Lower lobe of right lung (tissue), 2 donors: ENCODE measurements at places on chromosomes 6 and 20.

GRCh38 chr6:152250127-152250526 is 387.0 kb downstream of the SYNE1 start:
- no peak for DNase-seq

DNA sequence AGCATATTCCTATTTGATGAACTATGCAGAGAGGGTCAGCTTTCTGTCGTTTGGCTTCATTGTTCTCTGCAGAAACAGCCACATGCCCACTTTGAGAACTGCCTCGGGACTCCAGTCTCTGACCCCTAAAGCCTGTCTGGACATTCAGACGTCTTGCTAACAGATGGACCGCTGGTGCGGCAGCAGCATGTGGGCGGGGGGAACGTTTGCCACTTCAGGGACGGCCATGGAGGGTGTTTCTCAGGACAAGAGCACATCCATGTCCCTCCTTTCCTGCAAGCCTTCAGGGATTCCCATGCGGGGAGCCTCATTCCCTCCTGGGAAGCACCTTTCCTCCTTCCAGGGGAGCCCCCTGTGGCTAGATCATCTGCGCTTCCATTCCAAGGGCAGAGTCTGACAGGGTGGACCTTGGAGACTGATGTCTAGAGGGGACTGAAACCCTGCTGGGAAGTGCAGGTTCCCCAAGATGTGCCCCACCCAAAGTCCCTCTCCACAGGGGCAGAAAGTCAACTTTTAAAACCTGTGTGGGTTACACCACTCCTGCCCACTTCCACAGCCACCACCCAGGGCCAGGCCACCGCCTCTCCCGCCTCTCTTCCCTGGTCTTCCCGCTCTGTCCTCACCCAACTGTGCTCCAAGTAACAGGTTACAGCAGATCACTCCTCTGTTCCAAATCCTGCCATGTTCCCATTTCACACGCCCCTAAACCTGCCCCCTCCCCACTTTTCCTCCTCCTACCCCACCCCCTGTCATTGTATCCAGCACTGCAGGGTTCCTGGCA is 94.8 kb upstream of the PMEPA1 start:
- no peak for DNase-seq

GRCh38 chr6:40727271-40727670 is 140.1 kb upstream of the LRFN2 start:
- DNase-seq, result no peak

DNA sequence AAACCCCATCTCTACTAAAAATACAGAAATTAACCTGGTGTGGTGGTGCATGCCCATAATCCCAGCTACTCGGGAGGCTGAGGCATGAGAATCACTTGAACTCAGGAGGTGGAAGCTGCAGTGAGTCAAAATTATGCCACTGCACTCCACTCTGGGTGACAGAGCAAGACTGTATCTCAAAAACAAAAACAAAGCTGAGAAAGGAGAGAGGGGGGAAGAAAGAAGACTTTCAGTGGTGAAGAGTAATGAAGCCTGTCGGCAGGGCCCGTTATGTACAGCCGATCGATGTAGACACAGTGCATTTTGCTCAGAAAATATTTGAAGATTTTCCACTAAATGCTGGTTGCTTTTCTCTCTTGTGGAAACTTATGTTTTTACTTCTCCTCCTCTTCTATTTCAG is 13.8 kb downstream of the VAPB start:
- DNase-seq, result no peak

GRCh38 chr20:35370751-35371150 is 41.0 kb downstream of the UQCC1 start:
- no peak for DNase-seq

DNA sequence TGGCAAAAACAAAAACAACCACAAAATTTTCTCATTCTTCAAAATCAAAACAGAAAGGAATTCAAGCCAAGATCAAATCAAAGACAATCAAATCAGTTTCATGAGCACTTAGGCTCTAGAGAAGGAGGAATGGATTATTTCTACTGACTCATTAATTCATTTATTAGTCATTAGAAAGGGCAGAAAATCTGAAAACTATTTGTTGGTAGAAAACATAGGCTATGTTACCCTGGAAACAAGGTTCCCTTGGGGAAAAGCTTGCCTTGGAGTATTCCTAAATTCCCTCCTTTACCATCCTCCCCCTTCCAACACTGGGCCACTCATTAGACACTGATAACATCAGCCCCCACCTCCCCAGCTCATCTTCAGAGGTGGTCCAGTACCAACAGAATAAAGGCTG is 17.5 kb downstream of the KIF16B start:
- DNase-seq, result no peak

GRCh38 chr6:137707590-137708360 is 159.3 kb upstream of the TNFAIP3 start:
- DNase-seq, result peak; percentile 60

DNA sequence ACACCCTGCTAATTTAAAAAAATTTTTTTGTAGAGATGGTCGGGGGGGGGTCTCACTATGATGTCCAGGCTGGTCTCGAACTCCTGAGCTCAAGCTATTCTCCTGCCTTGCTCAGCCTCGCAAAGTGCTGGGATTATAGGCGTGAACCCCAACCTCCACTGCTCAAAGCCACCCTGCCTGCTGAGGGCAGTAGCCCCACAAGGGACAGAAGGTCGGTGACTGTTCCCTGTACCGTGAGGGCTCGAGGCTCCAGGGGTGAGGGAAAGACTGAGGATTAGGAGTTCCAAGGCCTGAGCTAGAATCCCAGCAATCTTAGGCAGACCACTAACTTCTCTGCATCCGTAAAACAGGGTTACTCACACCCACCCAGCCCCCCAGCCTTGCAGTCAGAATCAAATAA is 51.1 kb downstream of the CPNE5 start:
- DNase-seq, result no peak

DNA sequence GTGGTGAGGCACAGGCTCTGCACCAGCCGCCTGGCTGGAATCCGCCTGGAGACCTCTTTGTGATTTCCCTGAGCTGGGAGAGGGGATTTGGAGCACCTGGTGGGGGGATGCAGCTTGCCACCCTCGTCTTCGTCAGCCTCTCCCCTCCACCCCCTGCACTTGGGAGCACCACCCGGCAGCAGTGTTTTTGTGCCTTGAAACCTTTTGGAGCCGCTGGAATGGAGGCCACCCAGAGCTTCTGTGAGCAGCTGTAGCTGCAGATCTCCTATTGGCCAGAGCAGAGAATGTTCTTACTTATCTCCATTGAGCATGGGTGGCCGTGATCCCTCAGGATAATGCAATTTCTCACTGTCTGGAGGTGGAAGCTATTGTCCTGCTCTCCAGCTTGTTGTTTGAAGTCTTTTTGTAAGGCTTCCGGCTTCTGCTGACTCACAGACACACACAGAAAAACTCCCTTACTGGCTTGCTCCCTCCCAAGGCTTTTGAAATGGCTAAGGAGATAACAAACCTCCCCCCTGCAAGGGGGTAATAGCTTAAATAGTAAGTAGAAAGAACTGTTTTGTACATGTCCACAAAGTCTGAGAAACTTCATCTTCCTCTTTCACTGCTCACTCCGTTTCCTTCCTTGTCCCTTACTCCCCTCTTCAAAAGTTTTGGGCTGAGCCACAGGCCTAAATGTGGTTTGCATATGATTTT is 271.2 kb downstream of the PRL start:
- no peak for DNase-seq

DNA sequence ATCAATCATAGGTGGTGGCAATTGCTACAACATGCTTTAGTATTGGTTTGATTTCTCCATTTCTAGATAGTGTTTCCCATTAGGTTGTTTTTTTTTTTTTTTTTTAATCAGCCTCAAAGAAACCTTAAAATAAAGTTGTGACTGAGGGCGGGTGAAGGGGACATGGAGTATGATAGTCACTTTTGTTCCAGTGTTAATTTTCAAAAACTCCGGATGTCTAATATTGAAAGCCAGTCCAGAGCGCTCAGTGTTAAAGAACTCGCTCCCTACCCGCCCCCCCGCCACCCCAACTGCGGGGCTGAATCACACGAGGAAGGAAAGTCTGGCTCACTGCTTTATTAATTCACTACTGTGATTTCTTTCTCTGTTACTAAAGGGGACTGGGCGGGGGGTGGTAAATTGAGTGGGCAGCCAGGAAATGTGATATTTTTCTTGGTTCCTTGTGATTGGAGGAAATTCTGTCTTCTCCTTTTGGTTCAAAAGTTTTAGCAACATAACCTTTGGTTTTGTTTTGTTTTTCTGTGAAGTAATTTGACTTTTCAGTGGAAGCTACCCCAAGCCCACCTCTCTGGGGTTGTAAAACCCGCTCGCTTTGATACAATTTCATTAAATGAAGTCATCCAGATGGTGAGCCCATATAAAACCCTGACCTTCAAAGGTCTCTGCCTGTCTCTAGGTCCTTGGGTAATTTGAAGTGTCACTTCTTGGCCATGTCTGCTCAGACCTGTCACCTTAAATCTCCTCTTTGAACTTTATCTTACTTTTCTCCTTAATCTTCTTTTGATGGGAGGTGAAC is 38.0 kb downstream of the TNFAIP3 start:
- DNase-seq, result peak; percentile 65

- no peak for DNase-seq
Measured at GRCh38 chr6:100300221-100300736, 164.4 kb downstream of the SIM1 start.

GRCh38 chr6:121344539-121344938 is 10.3 kb upstream of the TBC1D32 start:
- no peak for DNase-seq

DNA sequence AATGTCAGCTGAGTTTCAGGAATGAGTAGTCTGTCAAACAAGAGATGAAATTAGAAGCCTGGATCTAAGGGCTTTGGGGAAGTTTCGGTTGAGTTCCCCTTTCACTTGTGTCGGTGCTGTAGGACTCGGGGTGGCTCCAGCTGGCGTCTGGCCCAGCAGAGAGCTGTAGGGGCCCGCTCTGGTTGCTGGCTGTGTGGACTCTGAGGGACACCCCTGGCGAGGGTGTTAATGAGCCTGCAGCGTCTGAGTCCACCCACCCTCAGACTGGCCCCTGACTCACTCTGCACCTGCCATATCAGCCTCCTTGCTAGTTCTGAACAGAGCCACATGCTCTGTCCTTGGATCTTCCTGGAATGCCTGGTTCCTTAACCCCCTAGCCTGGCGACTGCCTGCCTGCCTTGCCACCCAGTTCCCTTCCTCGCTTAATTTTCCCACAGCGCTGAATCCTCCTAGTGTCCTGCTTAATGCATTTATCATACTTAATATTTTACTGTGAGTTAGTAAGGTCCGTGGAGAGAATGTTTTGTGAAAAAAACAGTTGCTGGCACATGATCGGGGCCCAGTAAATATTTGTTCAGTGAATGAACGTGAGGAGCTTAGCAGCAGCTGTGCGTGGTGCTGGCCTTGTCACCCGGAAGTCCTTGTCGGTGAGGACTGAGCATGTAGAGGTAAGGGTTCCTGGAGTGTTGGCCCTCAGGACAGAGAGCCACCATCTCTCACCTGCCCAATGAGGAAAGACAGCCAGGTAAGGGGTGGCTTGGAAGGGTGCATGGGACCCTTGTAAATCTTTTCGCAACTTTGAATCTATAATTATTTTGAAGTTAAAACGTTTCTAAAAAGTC is 1.6 kb downstream of the DNAJC5 start:
- DNase-seq, result peak; percentile 87

- DNase-seq, result peak; percentile 51
Measured at GRCh38 chr6:56370127-56370540, 122.8 kb upstream of the COL21A1 start.

DNA sequence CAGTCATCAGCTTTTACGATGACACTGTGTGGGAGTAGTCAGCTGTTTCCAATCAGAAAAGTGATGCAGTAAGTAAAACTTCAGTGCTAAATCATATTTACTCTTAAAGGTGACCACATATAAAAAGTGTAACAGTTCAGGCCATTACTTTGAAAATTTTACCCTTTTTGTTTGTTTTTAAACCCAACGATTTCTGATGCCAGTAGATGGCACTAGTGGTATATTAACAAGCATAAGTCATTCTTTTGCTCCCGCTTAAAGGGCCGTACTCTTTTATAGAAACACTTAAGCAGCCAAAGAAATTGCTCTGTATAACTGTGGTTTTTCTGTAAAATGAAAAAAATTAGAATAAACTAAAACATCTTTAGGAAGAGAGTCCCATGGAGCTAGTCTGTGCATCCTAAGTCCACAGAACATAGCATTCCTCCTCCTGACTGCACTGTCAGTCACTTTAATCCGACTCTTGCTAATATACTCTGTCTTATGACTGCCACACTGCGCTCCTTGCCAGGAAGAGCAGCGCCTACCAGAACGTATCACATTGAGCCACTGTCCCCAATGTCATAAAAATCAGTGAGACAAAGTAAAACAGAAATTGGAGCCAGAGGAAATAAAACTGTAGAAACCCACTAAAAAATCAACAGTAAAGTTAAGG is 25.0 kb downstream of the HEBP2 start:
- DNase-seq, result no peak

GRCh38 chr6:121506761-121507754 is 71.6 kb downstream of the GJA1 start:
- DNase-seq, result no peak

GRCh38 chr6:69865126-69865525 is 1.2 kb upstream of the COL19A1 start:
- DNase-seq, result no peak

GRCh38 chr20:39661833-39662232 is 699.7 kb downstream of the DHX35 start:
- DNase-seq, result no peak

GRCh38 chr6:154767003-154767723 is 33.9 kb downstream of the SCAF8 start:
- no peak for DNase-seq

GRCh38 chr6:129709196-129709768 is 695 bp downstream of the ARHGAP18 start:
- no peak for DNase-seq

GRCh38 chr20:11012975-11013374 is 339.2 kb upstream of the JAG1 start:
- DNase-seq, result no peak
